ENCODE measurements at places on chromosomes 13 and 19.

GRCh38 chr13:59301174-59301567 lies 862.6 kb downstream of the DIAPH3 start:
- DNase-seq: no peak

GRCh38 chr13:108734676-108735075 lies 105.3 kb downstream of the MYO16 start:
- DNase-seq: no peak

DNA sequence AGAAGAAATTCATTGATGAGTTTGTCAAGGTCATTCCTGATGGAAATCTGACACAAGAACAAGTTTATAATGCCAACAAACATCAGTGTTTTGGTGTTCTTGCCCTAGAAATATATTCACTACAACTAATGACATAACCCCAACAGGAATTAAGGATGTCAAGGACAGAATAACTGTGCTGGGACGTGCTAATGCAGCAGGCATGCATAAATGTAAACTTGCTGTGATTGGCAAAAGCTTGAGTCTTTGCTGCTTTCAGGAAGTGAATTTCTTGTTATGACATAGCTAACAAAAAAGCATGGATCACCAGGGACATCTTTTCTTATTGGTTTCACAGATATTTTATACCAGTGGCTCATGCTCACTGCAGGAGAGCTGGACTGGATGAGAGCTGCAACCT lies 144.6 kb downstream of the KCTD12 start:
- DNase-seq: no peak

GRCh38 chr19:47768604-47769003 lies 9.9 kb upstream of the SELENOW start:
- no peak for DNase-seq

GRCh38 chr13:43802511-43802910 lies 15.7 kb upstream of the ENOX1 start:
- no peak for DNase-seq

DNA sequence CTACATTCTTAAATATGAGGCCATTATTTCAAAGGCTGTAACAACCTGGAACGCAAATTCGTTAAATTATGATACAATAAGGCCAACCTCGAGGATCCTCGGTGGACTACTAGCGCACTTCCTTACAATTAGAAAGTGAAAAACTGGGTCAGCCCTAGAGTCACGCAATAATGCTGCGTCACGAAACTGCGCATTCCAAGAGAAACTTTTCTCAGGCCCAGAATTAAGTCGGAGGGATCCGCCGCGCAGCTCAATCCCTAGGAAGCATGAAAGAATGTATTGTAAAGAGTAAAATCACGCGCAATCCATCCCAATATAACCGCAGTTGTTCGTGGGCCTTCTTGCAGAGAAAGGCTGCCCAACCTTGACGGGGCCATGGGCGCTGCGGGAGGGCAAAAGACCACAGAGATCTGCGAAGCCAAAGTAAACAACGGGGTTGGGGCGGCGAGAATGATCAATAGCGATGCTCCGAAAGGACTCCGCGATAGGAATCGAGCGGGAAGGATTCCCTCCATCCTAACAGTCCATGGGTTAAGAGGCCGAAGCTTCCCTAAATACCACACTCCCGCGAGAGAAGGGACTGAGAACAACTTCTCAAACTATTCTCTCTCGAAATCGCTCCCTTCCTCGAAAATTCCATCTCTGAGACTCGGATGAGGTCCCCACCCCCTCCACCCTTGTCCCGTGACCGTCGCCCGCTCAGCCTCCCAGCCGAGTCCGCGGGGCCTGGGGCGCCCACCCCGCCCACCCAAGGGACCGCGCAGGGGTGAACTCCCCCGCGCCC lies 564 bp downstream of the SPART start:
- peak; percentile 32 for DNase-seq
